HepG2 (cell line): ENCODE measurements at places on chromosomes 2 and 18. TPM values are rescaled to one million over a fixed set of nuclear protein-coding genes. Genes with fewer than 3 reads are reported as not detected.

The NT5DC4 gene
- 2.4 and 4.2 TPM in 2 replicates for total RNA-seq

The PTPN18 gene
- total RNA-seq: 10.8 and 14.8 TPM in 2 replicates

The IL36A gene
- not detected in 2 replicates for total RNA-seq

The DSC2 gene
- 19.6 and 24.9 TPM in 2 replicates for total RNA-seq

The ZNF804A gene
- total RNA-seq: 0.06 and 0.07 TPM in 2 replicates

The DPY30 gene
- total RNA-seq: 118 and 165 TPM in 2 replicates

The COLEC11 gene
- 2.5 and 3.0 TPM in 2 replicates for total RNA-seq

DNA sequence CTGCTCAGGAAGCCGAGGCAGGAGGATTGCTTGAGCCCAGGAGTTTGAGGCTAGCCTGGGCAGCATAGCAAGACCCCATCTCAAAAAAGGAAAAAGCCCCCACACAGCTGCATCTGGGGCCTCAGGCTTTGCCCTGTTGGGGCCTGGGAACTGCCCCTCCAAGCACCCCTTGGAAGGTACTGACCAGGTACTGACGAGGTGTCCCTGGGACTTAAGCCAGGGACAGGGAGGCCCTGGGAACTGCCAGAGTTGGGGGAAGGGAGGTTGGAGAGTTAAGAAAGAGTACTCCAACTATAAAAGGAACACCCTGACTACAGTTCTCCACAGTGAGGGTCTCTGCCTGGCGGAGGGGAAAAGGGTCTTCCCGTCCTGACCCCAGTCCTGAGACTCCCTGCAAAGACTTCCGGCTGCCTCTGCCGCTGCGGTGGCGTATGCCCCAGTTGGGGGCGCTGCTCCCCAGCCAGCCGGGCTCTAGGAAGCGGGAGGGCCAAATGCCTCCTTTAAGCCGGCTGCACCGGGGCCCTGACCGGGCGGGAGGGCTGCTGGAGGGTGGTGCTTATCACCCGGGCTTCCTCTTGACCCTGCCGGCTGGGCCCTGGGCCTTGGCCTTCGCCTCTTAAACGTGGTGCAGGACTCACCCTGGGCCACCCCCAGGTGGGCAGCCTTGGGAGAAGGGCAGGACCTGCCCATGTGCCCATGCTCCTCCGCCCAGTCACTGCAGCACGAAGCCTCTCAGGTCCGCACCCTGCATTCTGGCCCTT is 12.8 kb downstream of the SLC30A3 start:
- peak; percentile 68 for DNase-seq

- DNase-seq: no peak
These were observed 593.9 kb upstream of the NETO1 start for GRCh38 chr18:73461780-73462059.

- no peak for DNase-seq
These were observed 280.7 kb upstream of the ATP5MC3 start for GRCh38 chr2:175462246-175462645.

GRCh38 chr2:54546518-54546917 is 90.4 kb downstream of the SPTBN1 start:
- DNase-seq: no peak

- DNase-seq: no peak
These were observed 49.5 kb upstream of the SP3 start for GRCh38 chr2:174014699-174015070.

DNA sequence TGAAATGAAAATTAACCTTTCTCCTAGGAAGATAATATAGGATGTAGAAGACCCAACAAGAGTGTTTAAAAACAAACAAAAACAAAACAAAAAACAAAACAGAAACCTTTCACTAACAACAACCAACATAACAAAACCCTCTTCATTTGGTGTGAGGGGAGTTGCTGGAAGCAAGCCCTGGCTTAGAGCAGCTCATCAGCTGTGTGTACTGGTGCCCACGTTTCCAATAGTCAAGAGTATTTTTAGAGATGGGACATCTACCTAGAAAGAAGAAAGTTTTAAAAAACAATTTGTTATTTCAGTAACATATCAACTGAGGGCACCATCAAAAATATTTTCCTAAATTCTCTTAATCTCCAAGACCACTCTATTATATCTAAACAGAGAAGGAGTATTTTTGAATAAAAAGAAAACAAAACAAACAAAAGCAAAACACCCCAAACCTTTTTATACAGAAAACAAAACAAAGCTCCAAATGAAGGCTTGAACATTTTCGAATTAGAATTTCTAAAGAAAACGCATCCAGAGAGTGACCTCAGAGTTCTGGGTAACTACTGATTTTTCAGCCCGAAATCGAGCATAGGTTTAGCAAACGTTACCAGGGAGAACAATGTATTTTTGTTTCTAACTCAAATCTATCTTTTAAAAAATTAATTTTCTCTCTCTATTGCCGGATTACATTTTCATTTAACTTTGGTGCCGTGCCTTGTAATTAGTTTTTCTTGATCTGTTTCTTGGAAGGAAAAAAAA is 134.6 kb downstream of the INSIG2 start:
- no peak for DNase-seq

DNA sequence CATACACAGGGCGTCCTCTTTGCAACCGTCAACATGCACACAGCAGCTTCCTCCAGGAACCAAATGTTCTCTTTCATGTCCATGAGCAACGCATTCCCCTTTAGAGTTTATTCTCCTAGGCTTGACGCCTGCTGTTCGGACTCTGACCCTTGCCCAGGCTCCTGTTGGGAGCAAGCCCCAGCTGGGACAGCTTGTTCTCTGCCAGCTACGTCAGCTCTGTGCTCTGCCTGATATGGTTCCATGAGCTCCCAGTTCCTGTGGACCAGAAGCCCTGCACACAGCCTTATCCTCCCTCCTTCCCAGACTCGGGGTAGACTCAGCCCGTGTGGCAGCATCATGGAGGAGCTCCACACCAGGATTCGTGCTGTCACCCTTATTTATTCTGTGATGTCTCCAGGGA is 253.1 kb upstream of the PXDN start:
- peak; percentile 20 for DNase-seq

GRCh38 chr2:43138441-43138840 is 88.0 kb downstream of the ZFP36L2 start:
- DNase-seq: no peak

DNA sequence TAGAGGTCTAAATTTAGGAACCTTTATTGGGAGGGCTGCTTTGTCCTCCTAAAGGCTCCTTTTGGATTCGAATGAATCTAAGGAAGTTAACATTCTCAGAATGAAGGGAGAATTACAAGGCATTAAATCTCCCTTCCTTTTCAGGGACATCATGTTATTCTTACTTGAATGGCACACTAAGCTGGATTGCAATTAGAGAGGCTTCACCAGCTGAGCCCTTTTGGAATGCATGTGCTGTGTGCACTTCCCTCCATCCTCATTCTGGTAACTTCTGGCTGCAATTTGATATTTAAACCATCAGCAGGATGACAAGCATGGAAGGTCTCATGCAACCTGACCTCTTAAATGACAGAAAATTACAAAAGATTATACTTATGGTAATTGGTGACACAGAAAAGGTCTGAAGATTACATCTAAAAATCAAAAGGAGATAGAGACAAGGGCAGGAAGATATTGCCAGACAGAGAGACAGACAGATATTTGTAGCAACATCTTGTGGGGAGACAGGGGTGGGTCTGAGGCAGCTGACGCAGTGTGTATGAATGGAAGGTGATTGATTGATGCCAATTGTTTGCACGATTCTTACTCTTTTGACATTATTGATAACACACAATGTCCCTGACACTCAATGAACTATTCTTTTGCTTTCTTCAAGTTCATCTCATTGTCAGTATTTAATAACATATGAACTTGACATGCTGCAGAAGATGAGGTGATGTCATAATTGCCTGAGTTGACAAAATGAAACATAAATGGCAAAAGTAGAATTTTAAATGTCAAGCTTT is 570.8 kb upstream of the GYPC start:
- DNase-seq: no peak

GRCh38 chr2:674321-674985 is 2.8 kb downstream of the TMEM18 start:
- DNase-seq: no peak

GRCh38 chr2:176118601-176119339 is 2.2 kb downstream of the HOXD10 start:
- DNase-seq: peak; percentile 54

DNA sequence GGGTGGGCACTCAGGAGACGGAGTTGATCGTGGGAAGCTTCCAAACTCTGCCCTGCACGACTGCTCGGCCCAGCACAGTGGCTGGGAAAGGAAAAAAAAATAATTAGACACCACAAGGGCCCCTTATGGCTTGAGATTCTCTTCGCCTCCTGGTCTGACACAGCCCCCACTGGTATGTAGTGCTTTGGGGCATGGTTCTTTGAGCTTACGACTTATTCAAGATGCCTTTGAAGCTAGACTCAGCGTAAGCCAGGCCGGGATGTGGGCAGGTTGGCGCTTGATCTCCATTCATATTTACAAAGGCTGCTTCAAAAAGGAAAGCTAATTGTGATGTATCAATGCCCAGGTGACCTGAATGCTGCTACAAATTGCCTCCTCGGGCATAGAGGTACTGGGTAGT is 50.5 kb downstream of the CXCR4 start:
- no peak for DNase-seq

DNA sequence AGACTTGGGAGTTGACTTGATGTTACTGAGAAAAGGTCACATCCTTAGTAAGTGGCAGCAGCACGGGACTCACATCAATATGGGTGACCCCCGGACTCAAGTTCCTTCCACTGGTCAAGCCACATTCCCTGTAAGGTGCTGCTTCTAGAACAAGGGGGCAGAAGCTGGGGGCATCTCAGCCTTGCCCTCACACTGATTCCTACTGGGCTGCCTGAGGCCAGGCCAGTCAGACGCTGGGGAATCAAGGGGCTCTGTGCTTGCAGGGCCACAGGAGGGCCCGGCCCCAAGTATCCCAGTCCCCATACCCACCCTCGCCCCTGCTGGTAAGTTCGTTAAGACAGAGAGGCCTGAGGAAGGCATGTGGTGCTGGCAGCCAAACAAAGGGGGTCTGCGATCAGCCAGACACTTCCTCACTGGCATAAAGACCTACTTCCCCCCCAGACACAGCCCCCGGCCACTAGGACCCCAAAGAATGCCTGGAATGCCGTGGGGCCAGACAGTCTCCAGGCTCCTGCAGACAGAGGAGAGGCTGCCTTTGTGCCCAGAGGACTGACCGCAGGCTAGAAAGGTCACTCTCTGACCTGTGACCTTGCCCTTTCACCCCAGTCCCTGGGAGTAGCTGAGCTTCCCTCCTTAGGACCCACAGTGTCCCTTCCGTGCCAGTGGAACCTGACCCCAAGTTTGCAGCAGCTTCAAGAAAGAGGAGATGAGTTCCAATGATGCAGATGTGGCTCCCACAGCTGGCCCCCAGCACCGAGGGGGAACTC is 83.6 kb downstream of the HS1BP3 start:
- peak; percentile 46 for DNase-seq

- peak; percentile 74 for DNase-seq
These were observed 74.6 kb downstream of the ARL4C start for GRCh38 chr2:234422273-234422732.

GRCh38 chr18:77668219-77668618 is 418.6 kb downstream of the GALR1 start:
- DNase-seq: no peak

DNA sequence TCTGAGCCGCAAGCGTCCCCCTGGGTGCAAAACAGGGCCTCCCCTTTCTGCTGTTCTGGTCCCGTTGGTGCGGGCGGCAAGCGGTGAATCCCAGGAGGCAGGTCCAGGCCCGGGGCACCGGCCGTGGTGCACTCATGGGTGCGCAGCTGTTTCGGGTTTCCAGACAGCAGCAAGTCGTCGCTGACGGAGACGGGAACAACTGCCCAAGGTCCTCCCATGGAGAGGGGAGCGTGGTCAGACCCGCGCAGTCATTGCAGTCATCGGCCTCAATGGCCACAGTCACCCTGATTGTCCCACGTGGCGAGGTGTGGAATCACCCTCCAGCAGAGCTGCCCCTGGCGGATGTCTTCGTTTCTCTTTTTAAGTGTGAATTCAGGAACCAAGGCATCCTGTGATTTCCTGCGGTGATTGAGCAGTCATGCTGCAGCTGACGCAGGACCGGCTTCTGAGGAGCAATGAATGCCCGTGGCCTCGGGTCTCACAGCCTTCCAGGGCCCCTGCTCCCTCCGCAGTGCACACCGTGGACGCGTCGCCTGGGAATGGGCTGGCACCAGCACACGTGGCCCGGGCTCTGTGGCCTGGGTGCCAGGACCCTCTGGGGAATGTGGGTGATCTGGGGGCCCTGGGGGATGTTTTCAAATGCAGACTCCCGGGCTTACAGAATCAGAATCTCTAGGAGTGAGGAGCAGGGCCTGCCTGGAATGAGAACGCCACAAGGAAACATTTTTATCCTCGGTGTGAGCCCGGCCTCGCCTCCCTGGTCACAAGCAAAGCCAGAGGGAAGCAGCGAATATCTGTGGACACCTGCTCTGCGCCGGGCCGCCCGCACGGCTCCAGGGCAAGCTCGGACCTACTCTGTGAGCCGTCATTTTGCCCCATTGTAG is 244.2 kb upstream of the SALL3 start:
- no peak for DNase-seq

DNA sequence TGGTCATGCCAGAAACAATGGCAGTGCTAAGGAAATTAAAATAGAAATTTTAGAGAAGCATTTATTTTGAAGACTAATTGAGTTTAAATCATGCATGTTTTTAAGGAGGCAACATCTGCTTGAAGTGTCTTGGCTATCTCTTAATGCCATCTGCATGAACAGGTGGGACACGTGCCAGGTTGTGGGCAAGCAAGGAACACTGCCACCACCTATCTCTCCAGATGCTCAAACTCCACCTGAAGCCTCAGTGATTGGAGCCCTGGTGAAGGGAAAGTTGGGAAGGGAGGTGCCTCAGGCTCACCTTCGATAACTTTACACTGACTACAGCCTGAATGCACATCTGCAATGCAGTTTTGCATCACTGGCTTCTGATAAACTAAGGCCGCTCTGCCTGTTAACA is 91.5 kb downstream of the TPGS2 start:
- DNase-seq: no peak

GRCh38 chr2:88077080-88077479 is 9.5 kb downstream of the SMYD1 start:
- no peak for DNase-seq

GRCh38 chr2:97704989-97705388 is 8.4 kb upstream of the ZAP70 start:
- no peak for DNase-seq

GRCh38 chr2:215410932-215411285 is 25.0 kb downstream of the FN1 start:
- peak; percentile 57 for DNase-seq

DNA sequence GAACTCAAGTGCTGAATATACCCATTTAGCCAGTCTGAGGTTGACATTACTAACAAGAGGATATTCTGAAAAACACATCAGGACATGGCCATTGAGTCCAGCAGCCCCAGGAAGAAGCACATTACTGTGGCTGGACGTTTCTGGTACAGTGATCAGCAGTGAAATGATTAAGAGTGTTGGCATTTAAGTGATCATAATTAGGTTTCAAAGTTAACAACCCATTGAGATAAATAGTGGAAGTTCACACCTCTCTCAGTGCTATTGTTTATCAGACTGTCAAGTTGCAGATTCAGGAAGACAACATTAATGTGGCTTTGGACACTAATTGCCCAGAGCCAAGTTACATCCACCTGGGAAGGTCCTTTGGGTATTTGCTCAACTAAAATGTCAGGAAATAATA is 139.5 kb upstream of the GAREM1 start:
- DNase-seq: no peak

- DNase-seq: no peak
These were observed 44.7 kb upstream of the SH3RF3 start for GRCh38 chr2:109084341-109084740.

- DNase-seq: no peak
These were observed 58.9 kb downstream of the INPP4A start for GRCh38 chr2:98503481-98504105.

- DNase-seq: no peak
These were observed 331.5 kb upstream of the LRP1B start for GRCh38 chr2:142462306-142462705.

GRCh38 chr18:10387399-10387798 is 67.0 kb upstream of the APCDD1 start:
- DNase-seq: no peak
